ENCODE measurements at places on chromosomes 2 and 18.

GRCh38 chr2:235467588-235467987 is 26.3 kb upstream of the AGAP1 start:
- DNase-seq, result no peak

GRCh38 chr2:151543876-151544275 is 134.2 kb downstream of the RIF1 start:
- DNase-seq, result no peak

- peak; percentile 38 for DNase-seq
Measured at GRCh38 chr18:11849841-11850634, 1.2 kb upstream of the CHMP1B start.

DNA sequence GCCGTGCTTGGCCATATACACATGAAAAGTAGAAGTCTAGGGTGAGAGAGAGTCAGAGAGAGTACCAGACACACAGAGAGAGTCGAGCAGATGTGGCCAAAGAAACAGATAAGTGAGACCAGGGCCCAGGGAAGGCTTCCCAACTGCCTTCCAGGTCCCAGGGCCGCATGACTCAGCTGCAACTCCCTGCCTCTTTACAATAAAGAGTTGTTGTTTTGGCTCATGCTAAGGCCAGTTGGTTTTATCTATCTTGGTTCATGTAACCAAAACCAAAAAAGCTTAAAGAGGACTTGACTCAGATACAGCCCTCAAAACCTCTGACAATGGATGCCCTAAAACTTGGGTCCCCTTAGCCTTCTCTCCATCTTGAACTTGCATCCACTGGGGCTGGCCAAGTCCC is 36.9 kb downstream of the REEP1 start:
- no peak for DNase-seq

DNA sequence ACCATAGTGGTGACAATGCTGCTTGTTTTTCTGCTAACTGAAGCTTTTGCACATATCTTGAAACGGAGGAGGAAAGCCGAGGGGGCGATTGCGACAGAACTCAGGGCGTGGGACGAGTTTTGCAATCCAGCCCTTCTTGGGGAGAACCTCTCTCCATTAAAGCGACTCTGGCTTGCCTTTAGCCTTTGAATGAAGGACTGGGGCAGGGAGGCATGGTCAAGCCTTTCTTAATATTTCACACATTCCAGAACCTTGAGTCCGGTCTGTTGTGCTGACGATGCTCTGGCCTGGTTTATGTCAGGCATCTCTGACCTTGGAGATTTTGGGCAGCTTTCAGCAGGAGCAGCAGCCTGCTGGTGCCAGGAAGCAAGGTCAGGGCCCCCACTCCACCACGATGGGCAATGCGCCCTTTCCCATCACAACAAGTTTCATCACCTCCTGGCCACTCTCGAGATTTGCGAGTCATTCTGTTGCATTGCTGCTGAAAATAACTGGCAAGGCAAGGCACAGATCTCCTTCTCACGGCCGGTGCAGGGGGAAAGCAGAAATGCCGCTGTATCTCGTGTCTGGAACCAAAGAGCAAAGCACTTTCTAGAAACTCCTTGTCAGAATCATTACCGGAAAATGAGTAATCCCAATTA is 10.8 kb downstream of the EMILIN2 start:
- DNase-seq, result no peak

Data from activated CD4-positive, alpha-beta T cell treated with anti-CD3 and anti-CD28 coated beads for 4 hours (primary cell).